Mucosa of gallbladder (tissue), 1 donor: ENCODE measurements at places on chromosomes 6 and 20.

DNA sequence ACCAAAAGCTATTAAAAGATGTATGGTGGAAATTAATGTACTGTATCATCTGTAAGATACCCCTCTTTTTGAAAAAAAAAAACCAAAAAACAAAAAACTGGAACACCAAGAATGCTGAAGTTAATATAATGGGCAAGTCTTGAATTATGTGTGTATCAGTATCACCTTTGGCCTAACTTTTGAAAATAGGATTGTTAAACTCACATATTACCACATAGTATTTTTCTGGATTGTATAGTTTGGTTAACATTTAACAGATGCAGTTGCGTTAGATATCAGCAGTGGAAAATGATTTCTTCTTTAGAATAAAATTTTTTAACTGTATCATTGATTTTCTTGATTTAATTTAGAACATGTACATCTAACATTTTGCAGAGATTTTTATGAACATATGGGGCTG, 118.5 kb downstream of the LRRC1 start:
- no peak for DNase-seq

DNA sequence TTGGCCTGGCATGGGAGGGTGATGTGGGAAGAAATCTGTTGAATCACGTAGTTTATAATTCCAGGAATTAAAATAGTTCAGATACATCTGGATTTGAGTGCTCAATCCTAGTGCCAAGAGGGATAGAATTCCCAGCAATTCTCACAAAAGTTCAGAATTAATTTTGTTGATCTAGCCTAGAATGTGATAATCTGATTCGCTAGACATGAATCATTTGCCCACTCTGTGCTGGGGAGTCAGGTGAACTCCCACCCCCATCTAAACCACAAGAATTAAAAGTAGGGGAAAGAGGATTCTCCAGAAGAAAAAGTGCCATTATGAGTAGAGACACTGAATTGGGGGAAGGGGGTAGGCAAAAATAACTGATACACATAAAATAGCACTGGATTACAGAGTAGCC, 85.0 kb downstream of the LIN28B start:
- DNase-seq: no peak

DNA sequence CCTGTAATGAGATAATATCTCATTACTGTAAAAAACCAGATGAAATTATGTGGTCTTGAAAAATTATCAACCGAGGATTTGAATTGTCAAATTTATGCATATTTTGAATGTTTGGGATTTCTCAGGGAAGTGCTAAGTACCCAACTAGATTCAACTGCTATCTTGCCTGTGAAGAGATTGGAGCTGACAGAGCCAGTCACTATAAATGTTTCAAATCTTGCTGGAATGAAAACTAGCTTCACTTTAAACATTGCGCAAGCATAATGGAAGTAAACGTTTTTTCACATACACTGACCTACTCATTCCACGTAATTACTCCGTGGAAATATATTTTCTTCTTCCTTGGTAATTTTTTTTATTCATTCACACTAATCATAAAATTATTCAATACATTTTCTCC, 46.7 kb downstream of the TMEM170B start:
- DNase-seq: no peak

DNA sequence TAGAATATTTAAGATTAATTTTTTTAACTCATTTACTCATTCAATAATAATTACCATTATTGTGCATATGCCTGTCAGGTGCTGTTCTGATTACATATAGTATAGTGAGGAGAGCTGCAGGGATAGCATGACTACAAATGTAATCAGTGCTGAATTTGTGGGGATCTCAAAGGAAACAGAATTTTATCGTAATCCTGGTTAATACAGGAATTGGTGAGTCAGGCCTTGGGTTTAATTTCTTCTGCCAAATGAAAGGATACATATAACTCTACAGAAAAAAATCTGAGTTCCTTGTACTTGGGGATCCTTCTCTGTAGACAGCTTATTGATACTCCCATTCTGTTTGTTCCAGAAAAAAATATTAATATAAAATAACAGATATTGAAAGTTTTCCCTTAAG, 297.2 kb downstream of the GJA1 start:
- DNase-seq: no peak

GRCh38 chr6:161406646-161407045, 132.8 kb upstream of the AGPAT4 start:
- DNase-seq: no peak
